ENCODE measurements at places on chromosomes 3 and 15. TPM values are rescaled to one million over a fixed set of nuclear protein-coding genes. Genes with fewer than 3 reads are reported as not detected.
A peak's percentile ranks its signal among the peaks of the same experiment; 100 is the strongest.

TTLL13 gene
- 0.11 TPM for total RNA-seq

CYP8B1 gene
- total RNA-seq = 0.04 TPM

CHAC1 gene
- 29.6 TPM for total RNA-seq

POPDC2 gene
- total RNA-seq = 0.13 TPM

DNA sequence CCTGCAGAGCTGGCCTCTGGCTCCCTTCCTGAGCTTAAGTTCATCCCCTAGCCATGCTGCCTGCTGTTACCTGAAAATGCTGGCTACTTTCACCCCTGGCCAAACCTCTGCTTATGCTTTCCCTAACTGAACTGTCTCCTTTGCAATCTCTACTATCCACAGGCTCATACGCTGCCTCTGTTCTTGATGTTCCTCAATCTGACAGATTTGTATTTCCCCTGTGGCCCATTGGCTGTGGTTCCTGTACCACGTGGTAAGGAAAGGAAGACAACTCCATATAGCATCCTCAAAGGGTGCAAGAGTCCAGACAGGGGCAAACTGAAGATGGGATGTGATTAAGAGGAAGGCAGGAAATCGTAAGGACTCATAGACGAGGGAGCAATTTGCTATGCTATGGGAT is 33.2 kb downstream of the TGM4 start:
- DNase-seq = no peak

GRCh38 chr3:155737844-155738460 is 6.9 kb downstream of the PLCH1 start:
- DNase-seq = peak; percentile 14

GRCh38 chr3:60096403-60096802 is 1046.6 kb upstream of the CFAP20DC start:
- DNase-seq = no peak

DNA sequence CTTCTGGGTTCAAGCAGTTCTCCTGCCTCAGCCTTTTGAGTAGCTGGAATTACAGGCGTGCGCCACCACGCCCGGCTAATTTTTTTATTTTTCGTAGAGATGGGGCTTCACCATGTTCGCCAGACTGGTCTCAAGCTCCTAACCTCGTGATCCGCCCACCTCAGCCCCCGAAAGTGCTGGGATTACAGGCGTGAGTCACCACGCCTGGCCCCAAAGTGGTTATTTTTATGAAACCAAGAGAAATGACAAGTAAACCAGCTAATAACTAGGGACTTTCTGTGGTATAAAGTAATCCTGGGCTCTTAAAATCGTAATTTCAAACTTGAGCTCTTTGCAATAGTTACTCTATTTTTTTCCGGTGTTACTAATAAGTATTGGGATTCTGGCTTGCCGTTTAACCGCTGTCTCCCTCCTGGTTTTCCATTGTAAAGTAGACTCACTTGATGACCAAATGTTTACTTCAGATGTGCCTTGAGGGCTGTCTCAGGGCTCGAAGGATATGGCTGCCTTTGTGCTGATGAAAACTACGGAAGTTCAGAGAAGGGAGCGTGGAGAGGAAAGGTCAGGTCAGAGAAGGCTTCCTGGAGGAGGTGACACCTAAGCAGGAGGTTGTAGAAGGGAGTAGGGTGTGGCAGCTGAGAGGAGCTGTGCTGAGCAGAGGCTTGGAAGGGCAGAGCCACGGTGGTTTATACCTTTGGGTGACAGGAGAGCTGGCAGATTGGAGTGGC is 4.2 kb downstream of the ZSCAN2 start:
- no peak for DNase-seq

- no peak for DNase-seq
These were observed 9.4 kb upstream of the COPG1 start for GRCh38 chr3:129239991-129240390.

GRCh38 chr3:171792531-171792930 is 17.8 kb downstream of the PLD1 start:
- DNase-seq = no peak

DNA sequence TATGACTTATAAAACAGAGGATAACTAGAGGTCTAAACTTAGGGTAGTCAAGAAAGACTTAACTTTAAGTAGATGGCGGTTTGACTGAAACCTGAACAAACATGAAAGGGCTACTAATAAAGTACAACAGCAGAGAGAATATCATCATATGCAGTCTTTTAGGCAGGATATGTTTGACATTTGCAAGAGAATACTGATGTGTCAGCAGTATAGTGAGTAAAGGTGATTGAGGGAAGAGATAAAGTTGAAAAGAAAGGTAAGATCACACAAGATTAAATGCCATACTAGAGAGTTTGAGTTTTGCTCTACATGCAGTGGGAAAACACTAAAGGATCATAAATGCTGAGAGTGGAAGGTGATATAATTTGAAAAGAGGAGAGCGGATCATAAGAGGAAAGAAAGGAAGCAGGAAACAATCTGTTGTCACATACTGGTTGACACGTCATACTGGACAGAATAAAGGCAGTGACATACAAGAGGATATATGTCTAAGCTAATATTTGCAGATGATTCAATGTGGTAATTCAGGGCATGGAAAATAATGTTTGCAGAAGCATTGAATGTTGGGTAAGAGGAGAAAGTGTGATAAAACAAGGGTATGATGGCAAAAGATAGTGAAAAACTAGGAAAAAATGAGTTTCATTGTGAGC is 223.0 kb downstream of the EPHA6 start:
- no peak for DNase-seq

- no peak for DNase-seq
These were observed 18.1 kb downstream of the CX3CR1 start for GRCh38 chr3:39261726-39262125.

Measured in K562 (cell line).